ENCODE measurements at places on chromosomes 6 and 20. TPM values are rescaled to one million over a fixed set of nuclear protein-coding genes. Genes with fewer than 3 reads are reported as not detected.

The FAM209B gene
- 1.1 TPM for total RNA-seq

The CENPW gene
- total RNA-seq, result 21.5 TPM

The OR2J3 gene
- total RNA-seq, result not detected

The EEF1E1 gene
- 72.9 TPM for total RNA-seq

The CDH22 gene
- total RNA-seq, result not detected

The LRP11 gene
- 24.6 TPM for total RNA-seq

The APCDD1L gene
- total RNA-seq, result not detected

The PSORS1C2 gene
- total RNA-seq, result not detected

The ALDH5A1 gene
- total RNA-seq, result 5.5 TPM

The BMP7 gene
- total RNA-seq, result 1.5 TPM

The PRDM1 gene
- total RNA-seq, result 4.7 TPM

The LAMA2 gene
- 2.6 TPM for total RNA-seq

The TNNC2 gene
- total RNA-seq, result 1.7 TPM
